Osteoblast (primary cell): ENCODE measurements at places on chromosomes 7 and 10. TPM values are rescaled to one million over a fixed set of nuclear protein-coding genes. Genes with fewer than 3 reads are reported as not detected.
A peak's percentile ranks its signal among the peaks of the same experiment; 100 is the strongest.

GRCh38 chr7:107959527-107959898, 43.4 kb downstream of the LAMB1 start:
- no peak for DNase-seq

The ZNF804B gene
- not detected in 2 replicates for total RNA-seq

DNA sequence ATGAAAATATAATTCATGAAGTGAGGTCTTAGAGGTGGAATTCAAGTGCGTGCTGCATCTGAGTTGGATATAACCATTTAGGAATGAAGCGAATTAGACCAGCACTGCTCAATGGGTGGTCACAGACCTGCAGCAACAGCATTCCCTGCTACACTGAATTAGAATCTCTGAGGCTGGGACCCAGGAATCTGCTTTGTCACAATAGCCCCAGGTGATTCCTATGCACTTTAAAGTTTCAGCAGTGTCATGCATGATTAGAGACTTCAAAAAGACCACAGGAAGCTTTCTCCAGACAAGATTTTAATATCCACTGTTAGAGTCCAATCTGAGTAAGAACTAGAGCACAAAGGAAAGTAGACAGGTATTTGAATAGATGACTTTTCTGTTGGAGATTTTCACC, 352.8 kb upstream of the VSTM2A start:
- DNase-seq = no peak

- DNase-seq = no peak
Observed at GRCh38 chr7:3107889-3108570, 64.4 kb upstream of the CARD11 start.

The LBX1 gene
- not detected in 2 replicates for total RNA-seq

DNA sequence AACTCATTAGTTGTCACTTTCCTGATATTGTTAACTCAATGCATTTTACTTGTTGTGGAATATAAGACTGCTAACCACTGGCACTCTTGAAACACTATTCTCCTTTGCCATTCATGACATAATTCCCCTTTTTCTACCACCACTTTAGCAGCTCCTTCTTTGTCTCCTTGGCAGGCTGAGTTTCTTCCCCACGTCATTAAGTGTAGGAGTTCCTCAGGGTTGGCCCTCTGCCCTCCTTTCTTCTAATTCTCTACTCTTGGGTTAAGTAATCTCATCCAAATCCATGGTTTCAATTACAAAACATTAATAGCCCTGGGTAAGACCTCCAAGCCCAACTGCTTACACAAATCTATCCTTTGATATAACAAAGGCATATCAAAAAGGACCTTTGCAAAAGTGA, 175.1 kb downstream of the HGF start:
- DNase-seq = peak; percentile 13

DNA sequence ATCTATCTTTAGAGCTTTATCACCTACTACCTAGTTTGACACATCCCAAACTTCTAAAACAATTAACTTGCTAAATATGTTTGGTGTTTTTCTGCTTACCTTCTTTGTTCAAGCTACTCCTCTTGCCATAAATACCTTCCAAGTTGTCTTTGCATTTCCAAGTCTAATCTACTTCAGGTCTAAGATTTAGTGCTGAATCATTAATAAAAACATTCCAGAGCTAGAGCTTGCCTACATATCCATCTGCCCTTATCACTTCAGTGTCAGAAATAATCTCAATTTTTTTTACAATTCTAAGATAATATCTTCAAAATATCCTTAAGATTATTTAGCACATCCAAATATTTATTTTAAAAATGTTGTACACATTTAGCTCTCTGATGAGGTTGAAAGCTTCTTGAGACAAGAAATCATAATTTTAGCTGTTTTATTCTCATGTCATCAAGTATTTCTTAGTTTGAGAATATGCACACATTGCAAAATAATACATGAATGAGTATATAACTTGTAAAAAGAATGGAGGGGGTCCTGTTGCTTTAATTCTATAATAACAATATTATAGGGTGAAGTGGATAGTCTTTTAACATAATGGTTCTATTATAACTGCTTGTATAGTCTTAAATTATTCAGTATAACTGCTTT, 466.3 kb downstream of the SEMA3D start:
- no peak for DNase-seq

DNA sequence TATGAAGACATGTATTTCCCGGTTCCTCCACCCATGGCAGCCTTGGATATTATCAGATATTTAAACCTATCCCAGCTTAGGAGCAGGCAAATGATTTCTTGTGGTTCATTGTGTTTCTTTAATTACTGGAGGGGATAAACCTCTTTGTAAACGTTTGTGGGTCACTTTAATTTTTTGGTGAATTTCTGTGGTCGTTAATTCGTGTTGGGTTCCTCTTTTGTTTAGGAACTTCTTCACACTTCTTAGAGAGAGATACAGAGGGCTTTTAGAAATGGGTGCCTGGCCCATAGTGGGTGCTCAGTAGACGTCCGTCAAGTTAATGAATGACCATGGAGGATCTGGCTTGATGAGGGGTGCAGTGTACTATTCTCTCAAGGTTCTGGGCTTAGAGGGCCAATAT, 27.2 kb upstream of the NUB1 start:
- DNase-seq = peak; percentile 54

DNA sequence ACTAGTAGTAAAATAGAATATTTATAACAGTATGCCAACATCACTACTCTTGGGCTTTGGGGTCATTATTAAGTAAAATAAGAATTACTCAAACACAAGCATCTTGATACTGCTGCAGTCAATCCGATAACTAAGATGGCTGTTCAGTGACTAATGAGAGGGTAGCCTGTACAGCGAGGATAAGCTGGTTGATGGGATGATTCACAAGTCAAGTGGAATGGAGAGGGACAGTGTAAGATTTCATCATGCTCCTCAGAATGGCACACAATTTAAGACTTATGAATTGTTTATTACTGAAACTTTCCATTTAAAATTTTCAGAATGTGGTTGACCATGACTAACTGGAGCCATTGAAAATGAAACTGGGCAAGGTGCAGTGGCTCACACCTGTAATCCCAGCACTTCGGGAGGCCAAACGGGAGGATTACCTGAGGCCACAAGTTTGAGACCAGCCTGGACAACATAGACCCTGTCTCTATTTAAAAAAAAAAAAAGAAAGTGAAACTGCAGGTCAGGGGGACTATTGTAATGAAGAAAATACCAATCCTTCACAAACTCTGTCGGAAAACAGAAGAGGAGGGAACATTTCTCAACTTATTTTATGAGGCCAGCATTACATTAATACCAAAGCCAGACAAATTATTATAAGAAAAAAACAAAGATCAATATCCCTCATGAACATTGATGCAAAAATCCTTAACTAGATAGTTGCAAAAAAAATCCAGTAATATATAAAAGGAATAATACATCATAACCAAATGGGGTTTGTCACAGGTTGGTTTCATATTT, 11.2 kb downstream of the AVL9 start:
- peak; percentile 85 for DNase-seq

The CACNB2 gene
- total RNA-seq = under 0.01 and 0.88 TPM in 2 replicates

The CYP2E1 gene
- 1.5 and 1.8 TPM in 2 replicates for total RNA-seq

- DNase-seq = no peak
Observed at GRCh38 chr10:16458166-16458955, 21.6 kb downstream of the PTER start.

DNA sequence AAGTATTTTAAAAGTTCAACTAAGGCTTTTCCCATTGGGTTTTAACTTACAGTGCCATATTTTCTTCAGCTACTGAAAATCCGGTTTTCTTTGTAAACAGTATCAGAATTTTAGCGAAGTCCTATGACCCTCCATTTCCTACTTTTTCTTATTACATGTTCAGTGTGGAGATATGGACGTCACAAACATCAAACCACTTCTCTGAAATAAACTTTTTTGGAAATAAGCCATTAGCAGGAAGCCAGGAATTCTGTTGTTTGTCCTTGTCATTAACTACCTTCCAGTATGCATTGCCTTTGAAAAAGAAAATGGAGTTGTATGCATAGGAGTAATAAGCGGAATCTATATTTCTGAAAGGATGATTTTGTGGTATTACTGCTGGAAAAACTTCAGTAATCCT, 9.1 kb downstream of the MMP21 start:
- DNase-seq = no peak

DNA sequence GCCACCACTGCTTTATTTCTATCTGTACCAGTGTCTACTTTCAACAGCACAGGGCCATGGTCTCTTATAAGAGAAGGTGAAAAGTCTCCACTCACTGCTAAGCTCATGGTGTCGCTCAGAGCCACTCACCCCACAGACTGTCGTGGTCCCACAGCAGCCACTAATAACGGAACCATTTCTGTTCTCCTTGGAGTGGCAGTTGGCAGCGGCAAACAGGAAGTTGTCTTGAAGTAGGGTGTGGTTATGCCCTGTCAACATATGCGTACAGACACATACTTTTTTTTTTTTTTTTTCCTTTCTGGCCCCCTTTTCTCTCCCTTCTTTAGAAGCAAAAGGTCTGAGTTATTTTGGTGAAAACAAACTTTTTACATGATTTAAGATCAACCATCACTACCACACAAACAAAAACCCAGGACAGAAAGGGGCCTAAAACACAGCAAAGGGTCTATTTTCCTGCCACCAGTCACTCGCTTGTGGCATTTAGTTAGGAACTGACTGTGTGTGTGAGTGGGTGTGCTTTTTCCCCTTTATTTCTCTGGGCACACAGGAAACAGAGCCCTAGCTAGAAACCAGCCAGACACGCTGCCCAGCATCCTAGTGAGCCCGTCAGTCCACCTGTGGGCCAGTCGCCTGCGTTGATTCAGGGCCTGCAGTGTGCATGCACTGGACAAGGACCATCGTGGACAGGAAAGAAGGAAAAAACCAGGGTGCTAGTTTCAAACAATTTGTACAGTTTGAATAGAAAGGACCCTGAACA, 96.7 kb upstream of the EFCAB10 start:
- DNase-seq = no peak

- no peak for DNase-seq
Observed at GRCh38 chr7:23175938-23176337, 5.9 kb upstream of the NUP42 start.
